ENCODE measurements at places on chromosomes 5 and 9.

GRCh38 chr5:17743580-17744435, 109.5 kb downstream of the TAF11L14 start:
- DNase-seq = no peak

DNA sequence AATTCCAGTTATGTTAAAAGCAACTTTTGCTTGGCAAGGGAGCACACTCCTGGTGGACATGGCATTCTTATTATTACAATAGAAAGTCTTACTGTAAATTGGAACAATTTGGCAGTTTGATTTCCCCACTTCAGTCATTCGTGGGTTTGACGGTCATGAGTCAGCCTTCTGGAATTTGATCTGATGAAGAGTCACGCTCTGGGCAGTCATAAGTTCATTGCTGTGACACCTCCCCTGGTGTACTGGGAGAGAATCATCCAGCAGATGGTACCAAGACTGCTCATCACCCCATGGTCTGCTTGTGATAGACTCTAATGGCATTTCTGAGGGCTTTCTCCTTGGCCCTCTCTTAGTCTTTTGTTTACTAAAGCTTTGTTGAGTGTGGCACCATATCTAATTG, 53.8 kb downstream of the GLRA1 start:
- DNase-seq = no peak

DNA sequence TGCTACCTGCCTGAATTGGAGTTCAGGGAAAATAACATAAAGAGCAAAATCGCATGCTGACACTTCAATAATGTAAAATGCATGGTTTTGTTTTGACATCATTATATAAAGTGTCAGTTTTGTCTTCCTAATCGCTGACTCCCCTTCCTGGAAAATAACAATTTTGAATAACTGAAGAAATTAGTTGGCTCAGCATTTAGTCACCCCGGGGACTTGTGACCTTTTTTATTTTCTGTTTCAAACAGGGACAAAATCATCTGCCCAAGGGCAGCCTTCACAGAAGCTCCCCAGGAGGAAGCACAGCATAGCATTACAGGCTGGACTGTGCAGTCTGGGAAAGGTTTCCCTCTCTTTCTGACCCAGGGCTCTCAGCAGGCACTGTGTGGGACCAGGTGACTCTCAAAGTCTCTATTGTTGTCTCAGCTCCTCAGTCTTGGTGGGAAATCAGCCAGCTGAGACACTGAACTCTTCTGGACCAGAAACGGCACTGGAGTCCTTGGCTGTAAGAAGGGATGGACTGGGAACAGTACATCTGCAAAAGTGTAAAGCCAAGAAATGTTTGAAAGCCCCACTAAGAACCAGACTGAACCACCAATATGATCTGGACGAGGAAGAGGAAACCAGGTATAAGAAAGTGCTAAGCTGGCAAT, 671.3 kb upstream of the KLF4 start:
- DNase-seq = no peak

- DNase-seq = no peak
Observed at GRCh38 chr5:140051950-140052349, 8.9 kb upstream of the NRG2 start.

DNA sequence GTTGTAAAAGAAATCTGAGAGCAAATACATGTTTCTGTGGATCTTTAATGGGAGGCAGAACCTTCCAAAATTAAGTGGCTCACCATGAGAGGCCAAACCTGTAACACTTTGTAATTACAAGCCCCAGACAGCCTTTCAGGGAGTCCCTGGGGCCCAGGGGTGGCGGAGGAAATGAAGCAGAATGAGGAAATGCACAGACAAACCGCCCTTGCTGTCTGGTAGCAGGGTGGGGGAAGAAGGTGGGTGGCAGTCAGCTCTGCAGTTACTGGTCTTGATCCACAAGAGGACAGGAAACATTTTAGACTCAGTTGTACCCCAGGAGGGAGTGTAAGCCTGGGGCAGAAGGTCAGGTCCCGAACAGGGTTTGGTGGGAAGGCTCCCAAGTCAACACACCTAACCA, 6.5 kb downstream of the ARL14EPL start:
- DNase-seq = no peak

- DNase-seq = no peak
Observed at GRCh38 chr5:157166214-157167213, at the start of gene GARIN3. Gene GARIN3 (minus strand): TSS chr5:157166264. CDS start chr5:157166168, 96 bp downstream.

GRCh38 chr9:7338586-7339281, 460.8 kb downstream of the DMAC1 start:
- DNase-seq = no peak
